Activated CD8-positive, alpha-beta T cell treated with anti-CD3 and anti-CD28 coated beads for 36 hours (primary cell): ENCODE measurements at places on chromosomes 16 and 17.
A peak's percentile ranks its signal among the peaks of the same experiment; 100 is the strongest.

DNA sequence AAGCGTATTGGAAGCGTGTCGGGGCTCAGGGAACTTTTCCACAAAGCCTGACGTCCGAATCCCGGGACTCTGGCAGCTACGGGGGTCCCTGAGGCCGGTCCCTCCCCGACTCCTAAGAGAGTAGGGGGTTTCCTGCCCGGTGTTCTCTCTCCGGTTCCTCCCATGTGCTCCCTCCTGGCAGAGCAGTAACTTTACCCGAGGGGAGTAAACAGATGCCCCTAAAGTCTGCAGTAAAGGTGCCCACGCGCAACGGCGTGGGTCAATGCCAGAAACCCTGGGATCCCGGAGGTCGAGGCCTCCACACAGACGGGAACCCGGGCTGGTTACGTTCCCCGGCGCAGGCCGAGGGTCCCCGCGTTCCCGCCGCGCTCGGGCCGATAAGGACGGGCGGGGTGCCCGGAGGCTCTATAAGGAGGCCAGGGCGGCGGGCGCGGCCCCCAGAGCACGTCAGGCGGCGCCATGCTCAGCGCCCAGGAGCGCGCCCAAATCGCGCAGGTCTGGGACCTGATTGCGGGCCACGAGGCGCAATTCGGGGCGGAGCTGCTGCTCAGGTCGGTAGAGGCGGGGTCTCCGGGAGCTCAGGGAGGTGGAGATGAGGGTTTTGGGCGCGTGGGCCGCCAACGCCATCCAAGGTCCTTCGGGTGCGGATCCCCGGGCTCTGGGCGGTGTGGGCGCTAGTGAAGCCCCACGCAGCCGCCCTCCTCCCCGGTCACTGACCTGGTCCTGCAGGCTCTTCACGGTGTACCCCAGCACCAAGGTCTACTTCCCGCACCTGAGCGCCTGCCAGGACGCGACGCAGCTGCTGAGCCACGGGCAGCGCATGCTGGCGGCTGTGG lies at the start of gene HBM:
TSS of gene HBM (plus strand) at position 440 of the 836 bp plus-strand sequence. CDS start at position 460, 20 bp downstream.
- DNase-seq, result no peak

DNA sequence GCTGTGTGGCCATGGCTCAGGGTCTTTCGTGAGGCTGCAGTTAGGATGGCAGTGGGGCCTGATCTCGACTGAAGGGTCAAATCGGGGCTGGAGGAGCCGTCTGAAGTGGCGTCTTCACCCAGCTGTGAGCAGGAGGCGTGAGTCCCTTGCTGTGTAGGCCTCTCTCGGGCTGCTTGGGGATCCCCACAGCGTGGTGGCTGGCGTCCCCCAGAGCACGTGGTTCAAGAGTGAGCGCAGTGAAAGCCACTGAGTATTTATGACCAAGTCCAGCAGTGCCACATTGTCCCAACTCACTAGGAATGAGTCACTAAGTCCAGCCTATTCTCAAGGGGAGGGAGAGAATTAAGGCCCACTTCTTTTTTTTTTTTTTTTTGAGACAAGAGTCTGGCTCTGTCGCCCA lies 11.7 kb upstream of the TCF25 start:
- no peak for DNase-seq

GRCh38 chr17:1289695-1290094 lies 10.2 kb downstream of the TRARG1 start:
- no peak for DNase-seq

DNA sequence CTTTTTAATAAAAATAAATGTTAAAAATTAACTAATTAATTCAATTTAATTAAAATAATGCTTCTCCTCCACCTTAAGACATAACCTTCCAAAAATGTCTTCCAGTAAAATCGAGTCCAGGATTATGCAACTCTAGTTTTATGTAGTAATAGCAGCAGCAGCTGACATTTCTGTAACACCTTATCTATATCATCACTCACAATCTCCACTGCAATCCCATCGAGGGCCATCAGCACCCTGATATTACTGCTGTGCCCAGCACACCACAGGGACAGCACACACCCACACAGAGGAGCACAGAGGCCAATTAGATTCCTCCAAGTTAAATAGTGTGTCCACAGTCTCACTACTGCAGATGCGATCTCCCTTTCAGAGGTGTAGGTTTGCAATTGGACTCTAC lies 2.9 kb downstream of the RPH3AL start:
- no peak for DNase-seq

DNA sequence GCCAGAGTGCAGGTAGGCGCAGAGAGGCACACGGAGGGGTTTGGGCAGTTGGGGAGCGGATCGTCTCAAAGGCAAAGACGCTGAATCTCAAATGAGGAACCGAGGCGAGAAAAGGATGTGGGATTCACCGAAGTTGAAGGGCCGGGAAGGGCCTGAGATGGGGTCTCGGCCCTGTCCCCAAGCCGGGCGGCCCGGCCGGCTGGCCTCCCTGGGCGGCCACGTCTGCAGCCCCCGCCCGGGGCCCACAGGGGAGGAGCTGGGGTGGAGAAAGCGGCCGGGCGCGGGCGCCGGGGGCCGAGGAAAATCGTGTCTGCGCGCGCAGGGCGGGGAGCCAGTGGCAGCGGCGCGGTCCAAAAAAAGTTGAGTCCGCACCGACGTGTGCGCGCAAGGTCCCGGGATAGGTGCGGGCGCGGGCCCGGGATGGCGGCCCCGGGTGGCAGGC lies 458 bp downstream of the SLC12A4 start:
- DNase-seq, result peak; percentile 42

GRCh38 chr17:63289931-63290330 lies 156.2 kb downstream of the CYB561 start:
- no peak for DNase-seq

DNA sequence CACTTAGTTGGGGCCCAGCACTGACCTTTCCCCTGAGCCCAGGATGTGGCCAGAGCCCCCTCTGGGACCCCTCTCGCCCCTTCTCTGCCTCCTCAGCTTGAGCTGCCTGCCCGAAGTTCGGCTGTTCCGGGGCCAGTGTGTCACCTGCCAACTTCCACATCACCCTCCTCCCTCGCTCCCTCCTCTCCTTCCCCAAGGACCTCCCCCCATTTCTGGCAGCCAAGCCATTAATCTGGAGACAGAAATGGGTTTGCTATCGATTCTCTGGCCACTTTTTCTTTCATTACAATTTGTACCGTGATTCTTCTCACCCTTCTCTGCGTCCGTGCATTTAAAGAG lies 8.8 kb upstream of the ADAM11 start:
- DNase-seq, result no peak

GRCh38 chr16:54873071-54873470 lies 57.6 kb upstream of the IRX5 start:
- no peak for DNase-seq

DNA sequence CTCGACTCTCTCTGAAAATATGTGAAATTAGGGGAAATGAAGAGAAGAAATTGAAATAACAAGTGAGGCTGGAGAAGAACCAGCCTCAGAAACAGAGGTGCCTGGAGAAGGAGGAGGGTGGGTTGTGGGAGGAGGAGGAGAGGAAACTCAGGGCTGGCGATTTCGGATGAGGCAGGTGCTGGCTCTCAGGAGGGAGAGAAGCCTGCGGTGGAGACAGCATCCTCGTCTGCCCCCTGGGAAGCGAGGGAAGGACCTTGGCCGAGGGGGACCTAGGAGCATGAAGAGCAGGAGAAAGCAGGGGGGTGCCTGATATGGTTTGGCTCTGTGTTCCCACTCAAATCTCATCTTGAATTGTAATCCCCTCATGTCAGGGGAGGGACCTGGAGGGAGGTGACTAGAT lies 264.7 kb upstream of the TNRC6C start:
- DNase-seq, result no peak

GRCh38 chr17:61508912-61509311 lies 56.7 kb downstream of the TBX4 start:
- DNase-seq, result no peak

DNA sequence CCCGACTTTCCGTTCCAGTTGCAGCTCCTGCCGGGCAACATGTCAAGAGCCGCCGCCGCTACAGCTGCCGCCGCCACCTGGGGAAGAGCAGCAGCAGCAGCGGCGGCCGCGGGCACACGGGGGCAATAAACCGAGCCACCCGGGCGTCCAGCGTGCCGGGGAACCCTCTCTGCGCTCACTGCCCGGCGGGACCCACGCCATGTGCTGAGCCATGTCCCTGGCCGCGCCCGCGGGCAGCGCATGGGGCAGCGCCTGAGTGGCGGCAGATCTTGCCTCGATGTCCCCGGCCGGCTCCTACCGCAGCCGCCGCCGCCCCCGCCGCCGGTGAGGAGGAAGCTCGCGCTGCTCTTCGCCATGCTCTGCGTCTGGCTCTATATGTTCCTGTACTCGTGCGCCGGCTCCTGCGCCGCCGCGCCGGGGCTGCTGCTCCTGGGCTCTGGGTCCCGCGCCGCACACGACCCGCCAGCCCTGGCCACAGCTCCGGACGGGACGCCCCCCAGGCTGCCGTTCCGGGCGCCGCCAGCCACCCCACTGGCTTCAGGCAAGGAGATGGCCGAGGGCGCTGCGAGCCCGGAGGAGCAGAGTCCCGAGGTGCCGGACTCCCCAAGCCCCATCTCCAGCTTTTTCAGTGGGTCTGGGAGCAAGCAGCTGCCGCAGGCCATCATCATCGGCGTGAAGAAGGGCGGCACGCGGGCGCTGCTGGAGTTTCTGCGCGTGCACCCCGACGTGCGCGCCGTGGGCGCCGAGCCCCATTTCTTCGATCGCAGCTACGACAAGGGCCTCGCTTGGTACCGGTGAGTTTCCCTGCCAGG lies 604 bp downstream of the HS3ST3B1 start:
- peak; percentile 42 for DNase-seq

GRCh38 chr17:5416901-5417300 lies 2.6 kb downstream of the NUP88 start:
- no peak for DNase-seq

DNA sequence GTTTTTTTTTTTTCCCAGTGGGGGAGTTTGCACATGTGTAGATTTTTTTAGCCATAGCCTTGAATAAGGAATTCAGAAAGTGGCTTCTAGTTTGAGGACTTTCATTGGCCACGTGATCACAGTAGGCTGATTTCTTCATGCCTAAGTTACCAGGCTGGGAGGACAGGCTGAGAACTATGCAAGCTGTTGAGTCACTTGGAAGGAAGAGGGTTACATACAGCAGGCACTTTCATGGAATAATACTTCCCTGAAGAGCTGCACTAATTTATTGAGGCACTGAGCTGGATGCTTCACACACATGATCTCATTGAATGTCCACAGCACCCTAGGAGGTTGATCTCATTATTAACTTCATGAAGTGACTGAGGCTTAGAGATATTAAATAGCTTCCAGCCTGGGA lies 22.8 kb downstream of the PRKCB start:
- DNase-seq, result no peak

DNA sequence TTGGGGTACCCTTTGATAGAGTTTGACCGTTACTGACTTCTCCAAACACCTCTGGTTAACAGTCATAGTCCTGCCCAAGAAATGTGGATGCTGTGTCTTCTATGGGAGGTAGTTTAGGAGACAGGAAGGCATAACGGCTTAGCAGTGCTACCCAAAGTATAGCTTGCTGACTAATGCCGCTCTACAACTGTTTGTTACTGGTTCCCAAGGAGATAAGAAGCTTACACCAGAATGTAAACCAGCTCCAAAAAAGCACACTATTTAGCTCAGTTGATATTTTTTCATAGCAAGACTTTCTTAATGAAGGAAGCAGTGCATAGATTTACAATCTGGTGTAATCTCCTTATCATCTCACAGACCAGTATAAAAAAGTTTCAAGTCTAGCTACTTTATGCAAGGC lies 95.7 kb downstream of the HS3ST3B1 start:
- no peak for DNase-seq

DNA sequence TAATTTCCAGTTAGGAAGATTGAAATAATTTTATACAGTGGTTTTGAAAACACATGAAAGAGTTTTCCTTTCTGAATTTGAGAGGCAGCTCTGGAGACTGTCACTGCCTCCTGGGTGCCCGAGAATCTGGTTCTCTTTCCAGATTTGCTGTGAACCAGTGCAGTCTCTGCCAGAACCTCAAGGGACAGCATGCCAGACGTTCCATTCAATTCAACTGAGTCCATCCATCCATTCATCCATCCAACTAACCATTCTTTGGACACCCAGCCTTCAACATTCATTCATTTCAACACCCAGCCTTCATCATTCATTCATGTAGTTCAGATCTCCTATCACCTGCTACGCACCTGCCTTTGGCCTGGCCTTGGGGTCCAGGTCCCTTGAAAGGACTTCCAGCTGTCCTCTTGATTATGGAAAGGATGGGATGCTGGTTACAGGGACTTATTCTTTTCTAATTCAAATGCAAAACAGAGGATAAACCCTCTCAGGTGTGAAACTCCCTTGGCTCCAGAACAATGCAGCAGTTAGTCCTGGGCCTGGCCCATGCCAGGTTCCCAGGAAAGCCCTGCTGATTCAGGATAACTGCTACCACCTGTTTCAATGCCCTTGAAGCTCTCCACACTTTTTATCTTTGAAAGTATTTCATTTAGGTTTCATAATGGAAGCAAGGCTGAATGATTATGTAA lies 68.7 kb downstream of the WSCD1 start:
- DNase-seq, result no peak

GRCh38 chr17:8837563-8838075 lies 29.9 kb downstream of the PIK3R6 start:
- no peak for DNase-seq

DNA sequence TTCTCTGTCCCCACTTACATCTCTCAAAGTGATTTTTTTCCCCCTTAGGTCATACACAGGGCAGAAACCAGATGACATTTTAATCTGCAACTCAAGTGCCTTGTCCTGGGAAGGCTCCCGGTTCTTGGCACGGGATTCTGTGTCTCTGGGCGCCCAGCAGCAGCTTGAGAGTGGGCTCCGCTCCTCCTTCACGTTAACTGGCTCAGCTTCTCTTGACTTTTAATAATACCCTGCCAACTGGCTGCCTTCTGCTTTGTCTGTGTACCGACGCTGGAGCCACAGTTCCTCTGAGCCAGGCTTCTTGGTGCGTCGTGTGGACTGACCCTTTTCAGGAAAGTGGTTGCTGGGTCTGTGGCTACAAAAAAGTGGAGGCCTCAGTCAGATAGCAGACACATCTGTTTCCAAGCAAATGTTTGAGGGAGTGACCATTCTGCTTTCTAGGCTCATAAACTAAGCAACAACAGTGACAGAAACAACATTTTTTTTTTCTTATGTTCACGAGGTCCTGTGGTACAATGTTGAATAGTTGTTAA lies 64.9 kb downstream of the IRF8 start:
- DNase-seq, result no peak

DNA sequence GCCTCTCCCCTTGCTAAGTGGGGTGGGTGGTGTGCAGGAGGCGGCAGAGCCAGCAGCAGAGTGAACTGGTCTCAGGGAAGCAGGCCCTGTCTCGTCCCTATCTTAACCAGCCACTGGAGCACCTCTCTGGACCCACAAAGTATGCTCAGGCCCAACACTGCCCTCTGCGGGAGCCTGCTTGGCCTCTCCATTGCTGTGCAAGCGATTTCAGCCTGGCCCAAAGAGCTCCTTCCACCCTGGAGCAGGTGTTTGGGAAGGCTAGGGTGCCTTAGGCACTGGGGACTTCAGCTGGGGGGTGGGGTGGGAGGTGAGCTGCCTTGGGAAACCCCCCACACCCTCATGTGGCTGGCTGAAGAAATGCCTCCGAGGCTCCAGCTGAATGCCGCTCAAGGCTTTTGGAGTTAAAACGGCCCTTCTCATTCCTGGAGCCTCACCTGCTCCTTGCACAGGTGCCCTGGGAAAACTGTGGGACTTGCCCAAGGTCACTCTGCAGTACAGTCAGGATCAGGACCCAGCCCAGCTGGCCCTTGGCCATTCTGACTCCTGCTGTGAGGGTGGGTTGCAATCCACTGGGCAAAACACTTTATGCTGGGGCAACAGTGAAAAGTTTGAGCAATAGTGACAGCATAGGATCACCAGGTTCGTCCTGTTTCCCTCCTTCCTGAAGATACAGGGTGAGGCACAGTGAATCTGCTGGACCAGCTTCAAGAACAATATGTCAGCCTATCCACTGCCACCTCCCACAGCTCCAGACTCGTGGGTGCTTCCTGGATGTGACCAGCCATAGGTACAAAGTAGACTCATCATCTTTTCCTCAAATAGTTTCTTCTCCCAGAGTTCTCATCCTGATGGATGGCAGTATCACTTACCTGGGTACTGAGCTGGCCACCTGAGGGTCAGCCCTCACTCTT lies 5.9 kb upstream of the UBE2O start:
- DNase-seq, result peak; percentile 31
